ENCODE measurements at places on chromosomes 4 and X.

- no peak for DNase-seq
Observed at GRCh38 chrX:56600141-56600540, 36.7 kb downstream of the UBQLN2 start.

- DNase-seq = no peak
Observed at GRCh38 chr4:177667687-177668086, 225.4 kb upstream of the AGA start.

DNA sequence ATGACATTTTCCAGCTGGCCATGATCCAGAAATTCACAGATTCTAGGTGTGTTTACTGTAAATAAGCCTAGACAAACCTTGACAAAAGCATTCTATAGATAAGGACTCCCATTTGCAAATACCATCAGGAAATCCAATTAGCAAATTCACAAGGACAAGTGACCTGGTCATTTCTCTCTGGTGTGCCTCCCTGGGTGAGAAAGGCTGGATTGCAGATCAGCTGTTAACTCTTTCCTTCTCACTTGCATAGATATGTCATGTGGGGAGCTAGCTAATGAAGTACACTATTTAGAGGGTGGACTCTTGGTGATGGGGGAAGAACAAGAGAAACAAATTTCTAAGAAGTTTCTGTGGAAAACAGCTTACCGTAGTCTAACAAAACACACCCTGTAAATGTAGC lies 58.9 kb downstream of the MOSPD2 start:
- DNase-seq = no peak

DNA sequence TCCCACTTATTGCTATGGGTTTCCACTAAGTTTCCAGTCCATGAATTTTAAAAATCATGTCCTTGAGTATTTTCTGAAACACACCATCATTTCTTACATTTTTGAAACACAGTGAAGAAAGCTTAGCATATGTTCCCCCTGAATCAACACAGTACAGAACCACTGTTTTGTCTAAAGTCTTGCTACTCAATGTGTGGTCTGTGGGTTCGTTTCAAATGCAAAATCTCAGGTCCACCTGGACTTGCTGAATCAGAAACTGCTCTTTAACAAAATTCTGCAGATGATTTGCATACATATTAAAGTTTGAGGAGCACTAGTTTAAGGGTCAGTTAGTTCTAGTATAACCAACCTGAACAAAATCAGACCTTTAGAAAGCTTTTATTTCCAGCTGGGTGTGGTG lies 60.4 kb downstream of the SUPT20HL2 start:
- DNase-seq = no peak

- no peak for DNase-seq
Observed at GRCh38 chr4:139961344-139961946, 192.5 kb downstream of the MAML3 start.

DNA sequence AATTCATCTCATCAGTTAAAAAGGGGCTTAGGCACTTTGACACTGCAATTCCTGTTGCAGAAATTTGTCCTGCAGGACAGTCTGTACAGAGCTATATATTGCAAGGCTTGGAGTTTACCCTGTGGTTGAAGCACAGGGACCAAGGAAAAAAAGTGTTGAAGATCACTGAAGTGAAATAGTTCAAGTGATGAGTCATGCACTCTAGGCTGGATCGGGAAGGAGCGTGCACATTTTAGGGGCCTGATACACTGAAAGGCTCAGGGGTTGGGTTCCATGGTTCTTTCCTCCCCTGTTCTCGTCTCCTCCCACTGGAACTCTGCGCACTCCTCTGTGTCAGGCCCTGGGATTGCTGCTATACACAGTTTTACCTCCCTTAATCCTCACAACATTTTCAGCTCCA lies 104.9 kb upstream of the ARMCX2 start:
- DNase-seq = no peak

DNA sequence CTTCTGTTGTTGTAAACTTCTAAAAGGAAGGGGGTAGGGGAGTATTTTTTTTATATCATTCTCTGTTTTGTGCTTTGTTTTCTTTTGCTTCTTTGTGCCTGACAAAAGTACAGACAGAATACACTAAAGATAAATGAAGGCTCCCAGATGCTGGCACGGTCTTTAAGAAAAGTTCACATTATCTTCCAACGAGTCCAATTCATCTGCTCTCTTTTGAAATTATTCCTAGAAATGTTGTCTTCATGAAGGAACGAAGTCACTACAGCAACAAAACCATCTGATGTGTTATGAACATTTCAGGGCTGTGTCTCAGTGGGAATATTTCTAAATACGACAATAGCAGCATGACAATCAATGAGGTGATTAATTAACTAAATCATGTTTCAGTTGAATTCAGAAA lies 813.8 kb upstream of the HTR2C start:
- DNase-seq = no peak

- no peak for DNase-seq
Observed at GRCh38 chrX:8586953-8587352, 122.3 kb downstream of the VCX3B start.
